Testis (tissue), 5 donors: ENCODE measurements at places on chromosomes 3 and 15. TPM values are rescaled to one million over a fixed set of nuclear protein-coding genes. Genes with fewer than 3 reads are reported as not detected.

DNA sequence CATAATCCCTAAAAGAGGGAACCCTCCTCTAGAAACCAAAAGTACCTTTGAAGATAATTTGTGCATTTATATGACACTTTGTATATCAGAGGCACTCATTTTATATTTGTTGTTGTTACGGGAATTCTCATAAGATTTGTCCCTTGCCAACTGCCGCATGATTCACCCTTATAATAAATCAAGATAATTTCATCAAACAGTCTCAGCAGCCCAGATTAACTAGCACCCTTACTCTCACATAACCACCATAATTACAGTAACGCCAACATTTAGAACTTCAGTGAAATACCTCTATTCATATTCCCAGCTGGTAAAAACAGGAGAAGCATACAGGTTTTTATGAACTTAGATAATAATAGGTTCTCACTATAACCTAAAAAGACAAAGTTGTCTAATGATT is 271.9 kb downstream of the LRRC3B start:
- no peak for DNase-seq

DNA sequence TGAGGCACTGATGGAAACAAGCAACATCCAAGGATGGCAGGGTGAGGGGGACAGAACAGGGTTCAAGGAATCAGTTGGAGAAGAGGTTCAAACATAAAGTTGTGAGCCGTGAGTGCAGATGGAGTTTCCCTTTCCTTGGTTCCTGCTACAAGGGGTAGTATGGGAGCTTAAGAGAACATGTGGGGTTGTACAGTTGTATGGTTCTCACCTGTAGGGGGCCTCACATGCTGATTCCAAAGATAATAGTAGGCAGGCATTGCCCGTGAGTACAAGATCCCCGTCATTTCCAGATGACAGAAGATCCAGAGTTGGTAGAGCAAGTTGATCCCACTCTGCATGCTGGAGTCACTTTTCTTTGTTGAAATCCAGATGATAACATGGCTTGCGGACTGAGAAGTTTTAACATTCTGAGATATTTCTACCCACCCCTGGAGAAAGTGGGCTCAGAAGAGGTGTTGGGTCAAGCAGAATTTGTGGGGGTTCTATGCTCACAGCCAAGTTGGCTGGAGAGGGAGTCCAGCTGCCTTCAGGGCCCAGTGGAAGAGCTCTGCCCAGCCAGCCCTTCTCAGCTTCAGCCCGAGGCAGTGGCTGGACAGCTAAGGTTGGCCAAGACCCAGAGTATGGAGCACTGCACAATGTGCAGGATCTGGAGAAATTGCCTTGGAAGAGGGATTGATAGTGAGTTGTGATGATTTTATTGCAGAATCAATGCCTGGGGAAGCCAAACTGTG is 141.8 kb downstream of the THSD4 start:
- DNase-seq = no peak

GRCh38 chr15:69941301-69941605 is 156.5 kb downstream of the TLE3 start:
- DNase-seq = no peak

ZNF774 gene
- polyA plus RNA-seq = 5.6 TPM

CD96 gene
- 1.5 TPM for polyA plus RNA-seq

GASK1A gene
- 6.2 TPM for polyA plus RNA-seq

DNA sequence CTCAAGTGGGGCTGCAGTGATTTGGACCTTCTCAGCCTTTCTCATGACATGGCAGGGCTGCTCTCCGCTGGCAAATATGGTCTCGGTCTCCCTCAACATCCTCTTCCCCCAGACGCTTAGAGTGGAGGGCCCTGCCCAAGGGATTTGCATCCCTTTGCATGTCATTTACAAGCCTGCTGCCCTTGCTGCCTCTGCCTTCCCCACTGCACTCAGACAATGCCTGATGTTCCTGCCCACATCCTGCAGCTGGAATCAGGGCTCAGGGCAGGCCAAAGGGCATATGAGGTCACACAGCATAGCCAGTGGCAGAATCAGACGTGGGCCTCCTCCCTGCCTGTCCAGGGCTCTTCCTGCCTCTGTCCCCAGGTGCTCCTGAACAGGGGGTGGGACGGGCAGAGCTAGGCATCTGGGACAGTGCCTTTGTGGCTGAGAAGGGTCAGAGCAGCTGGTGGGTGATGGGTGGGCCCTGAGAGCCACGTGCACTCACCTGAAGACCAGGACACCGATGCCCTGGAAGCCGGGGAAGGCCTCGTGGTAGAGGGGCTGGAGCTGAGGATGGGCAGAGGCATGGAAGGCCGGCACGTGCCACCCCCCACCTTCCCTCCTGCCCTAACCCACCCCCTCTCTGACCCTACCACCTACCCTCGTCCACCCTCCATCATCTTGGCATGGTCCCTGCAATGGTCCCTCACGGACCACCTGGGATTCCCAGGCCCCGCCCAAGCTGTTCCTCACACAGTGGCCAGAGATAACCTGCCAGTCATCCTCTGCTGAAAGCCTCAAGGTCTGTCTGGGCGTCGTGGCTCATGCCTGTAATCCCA is 27.4 kb upstream of the GOLGA6C start:
- DNase-seq = no peak

GRCh38 chr3:154701055-154701454 is 271.1 kb upstream of the GPR149 start:
- no peak for DNase-seq

GRCh38 chr3:15102256-15102655 is 3.3 kb upstream of the RBSN start:
- DNase-seq = peak; percentile 55

GRCh38 chr3:40677321-40677720 is 152.6 kb downstream of the ZNF621 start:
- DNase-seq = no peak

- no peak for DNase-seq
Observed at GRCh38 chr3:42710323-42711021, 7.9 kb upstream of the HHATL start.

DNASE1L3 gene
- polyA plus RNA-seq = 8.2 TPM

BCL2A1 gene
- 2.3 TPM for polyA plus RNA-seq

SERPINI1 gene
- polyA plus RNA-seq = 13.3 TPM

- DNase-seq = peak; percentile 45
Observed at GRCh38 chr3:47512416-47513124, 942 bp downstream of the ELP6 start.

DNA sequence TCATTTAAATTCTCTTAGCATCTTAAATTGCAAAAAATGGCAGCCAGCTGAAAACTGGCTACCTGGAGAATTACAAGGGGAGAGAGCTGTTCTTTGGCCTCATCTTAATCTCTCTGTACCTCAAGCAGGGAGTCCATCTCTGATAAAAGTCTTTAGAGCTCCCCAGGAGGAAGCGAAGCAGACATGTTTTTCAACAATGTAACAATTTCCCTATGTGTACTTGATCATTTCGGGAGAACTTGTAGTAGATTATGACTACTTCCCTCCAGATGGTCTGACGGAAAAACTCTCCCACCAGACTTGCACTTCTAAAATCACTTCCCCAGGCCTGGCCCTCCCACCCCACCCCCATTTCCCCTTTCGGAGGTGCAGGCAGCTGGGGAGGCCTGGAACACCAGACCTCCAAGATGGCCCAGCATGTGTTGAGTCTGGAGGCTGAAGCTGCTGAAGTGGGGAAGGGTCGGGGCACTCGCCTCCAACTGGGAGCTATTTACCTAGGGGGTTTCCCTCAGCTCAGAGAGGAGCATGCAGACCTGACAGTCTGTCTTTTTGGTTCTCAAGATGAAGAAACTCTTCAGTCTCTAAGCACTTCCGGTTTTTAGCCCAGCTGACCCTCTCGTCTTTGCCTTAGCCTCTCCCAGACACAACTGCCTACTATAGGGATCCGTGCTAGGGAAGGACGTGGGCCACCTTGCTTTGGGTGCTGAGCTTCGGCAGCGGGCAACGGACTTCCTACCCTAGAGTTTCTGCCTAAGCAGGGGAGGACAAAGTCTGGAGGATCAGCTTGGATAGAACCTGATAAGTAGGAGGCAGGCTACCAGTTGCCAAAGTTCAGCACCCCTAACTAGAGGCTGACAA is 164.0 kb upstream of the TBL1XR1 start:
- DNase-seq = no peak

GRCh38 chr3:66598168-66598567 is 97.3 kb upstream of the LRIG1 start:
- no peak for DNase-seq

DNA sequence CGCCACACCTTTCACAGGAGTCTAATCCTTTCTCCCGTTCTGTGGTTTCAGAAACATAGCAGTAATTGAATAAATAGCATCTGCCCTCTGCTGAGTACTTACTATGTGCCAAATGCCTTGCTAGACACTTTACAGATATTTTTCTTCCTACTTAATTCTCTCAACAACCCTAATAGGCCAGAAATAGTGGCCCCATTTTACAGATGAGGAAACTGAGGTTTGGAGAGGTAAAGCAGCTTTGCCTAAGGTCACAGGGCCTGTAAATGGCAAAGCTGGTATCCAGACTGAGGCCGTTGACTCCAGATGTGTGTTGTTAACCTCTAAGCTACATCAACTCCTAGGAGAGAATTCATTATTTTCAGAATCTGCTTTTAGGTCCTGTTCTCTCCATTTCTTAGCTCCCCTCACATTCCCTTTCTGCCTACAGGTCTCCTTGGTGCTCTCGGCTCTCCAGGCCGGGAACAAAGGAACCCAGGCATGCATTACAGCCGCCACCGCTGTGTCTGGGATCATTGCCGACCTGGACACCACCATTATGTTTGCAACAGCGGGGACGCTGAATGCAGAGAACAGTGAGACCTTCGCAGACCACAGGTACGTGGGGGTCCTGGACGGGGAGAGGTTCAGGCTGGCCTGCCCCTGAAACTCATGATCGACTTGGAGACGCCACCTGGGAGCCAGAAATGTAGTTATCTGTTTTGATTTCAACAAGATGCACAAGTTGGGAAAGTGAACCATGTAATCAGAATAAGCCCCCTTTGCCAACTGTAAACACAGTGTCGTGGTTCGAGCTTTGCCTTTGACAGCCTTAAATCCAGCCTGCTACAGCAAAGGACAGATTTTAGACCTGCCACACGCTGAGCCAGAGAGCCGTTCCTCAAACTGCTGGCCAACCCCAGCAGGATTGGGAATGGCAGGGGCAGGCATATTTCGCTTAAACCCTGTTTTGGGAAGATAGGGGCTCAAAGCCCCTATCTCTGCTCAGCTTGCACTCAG is 246.5 kb upstream of the TPM1 start:
- DNase-seq = no peak

- DNase-seq = no peak
Observed at GRCh38 chr15:42087926-42088800, 6.2 kb downstream of the PLA2G4D start.

CLDN16 gene
- 0.36 TPM for polyA plus RNA-seq

GRCh38 chr3:33942483-33943150 is 144.2 kb downstream of the PDCD6IP start:
- peak; percentile 16 for DNase-seq

DNA sequence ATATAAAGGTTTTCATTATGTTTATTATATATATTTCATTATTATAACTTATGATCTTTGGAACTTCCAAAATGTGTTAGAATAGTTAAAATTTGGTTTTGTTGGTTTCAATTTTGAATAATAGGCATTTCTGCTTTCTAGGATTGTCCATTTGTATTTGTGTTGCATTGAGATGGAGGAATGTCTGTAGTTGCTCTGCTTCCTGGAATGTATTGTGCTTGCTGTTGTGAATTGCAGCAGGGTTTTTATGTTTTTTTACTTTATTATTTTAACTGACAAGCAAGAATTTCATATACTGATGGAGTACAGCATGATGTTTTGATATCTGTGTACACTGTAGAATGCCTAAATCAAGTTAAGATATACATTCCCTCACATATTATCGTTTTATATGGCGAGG is 247.4 kb downstream of the XXYLT1 start:
- DNase-seq = no peak

DNA sequence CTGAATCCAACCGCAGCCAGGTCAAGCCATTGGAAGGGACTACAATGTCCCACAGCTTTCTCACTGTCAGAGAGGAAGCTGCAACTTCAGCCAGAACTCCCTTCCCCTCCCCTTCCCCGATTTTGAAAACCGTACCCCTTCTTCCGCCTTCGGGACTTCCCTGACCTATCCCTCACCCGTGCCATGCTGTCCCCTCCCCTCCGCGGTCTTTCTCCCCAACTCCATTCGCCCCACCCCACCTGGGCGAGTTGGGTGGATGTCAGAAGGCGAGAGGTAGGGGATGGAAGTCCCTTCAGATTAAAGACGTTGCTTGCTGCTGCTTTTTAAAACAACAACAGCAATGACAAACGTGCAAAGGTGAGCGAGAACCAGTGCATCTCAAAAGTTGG is 723 bp downstream of the CPNE4 start:
- no peak for DNase-seq

LTK gene
- polyA plus RNA-seq = 2.9 TPM

SNAP23 gene
- polyA plus RNA-seq = 114 TPM

CCR5 gene
- 3.3 TPM for polyA plus RNA-seq

- no peak for DNase-seq
Observed at GRCh38 chr3:12193485-12194165, 34.9 kb upstream of the TIMP4 start.

PRR23E gene
- polyA plus RNA-seq = 1.0 TPM

SV2B gene
- 1.7 TPM for polyA plus RNA-seq

DNA sequence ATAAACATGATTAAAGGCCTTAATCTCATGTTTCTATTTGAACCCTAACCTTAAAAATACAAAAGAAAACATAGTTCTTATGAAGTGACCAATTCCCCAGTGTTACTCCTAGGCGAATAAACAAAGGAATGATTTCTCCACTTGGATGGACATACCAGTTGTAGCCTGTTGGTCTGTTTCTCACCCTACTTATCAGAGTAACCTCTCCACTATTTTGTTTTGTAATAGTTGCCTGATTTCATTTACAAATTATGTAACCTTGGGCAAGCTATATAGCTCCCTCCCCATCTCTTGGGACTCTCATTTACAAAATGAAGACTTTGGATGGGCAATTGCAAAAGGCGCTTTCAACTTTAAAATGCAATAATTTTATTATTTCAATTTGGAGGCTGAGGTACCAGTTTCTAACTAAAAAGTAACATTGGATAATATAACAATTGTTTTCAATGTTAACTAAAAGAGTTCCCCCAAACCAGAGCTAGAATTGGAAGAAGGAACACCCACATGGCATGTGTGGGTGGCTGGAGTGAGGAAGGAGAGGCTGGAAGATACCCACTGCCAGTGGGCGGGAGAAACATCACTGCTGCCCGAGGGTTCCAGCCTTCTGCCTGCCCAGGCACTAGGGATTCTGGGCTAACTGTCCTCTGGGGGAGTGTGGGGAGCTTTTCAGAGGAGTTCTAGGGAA is 74.2 kb downstream of the RFTN1 start:
- no peak for DNase-seq
